T-helper 17 cell (primary cell): ENCODE measurements at places on chromosomes 5 and 9.

- DNase-seq: no peak
These were observed 170.5 kb downstream of the COL23A1 start for GRCh38 chr5:178419651-178420050.

DNA sequence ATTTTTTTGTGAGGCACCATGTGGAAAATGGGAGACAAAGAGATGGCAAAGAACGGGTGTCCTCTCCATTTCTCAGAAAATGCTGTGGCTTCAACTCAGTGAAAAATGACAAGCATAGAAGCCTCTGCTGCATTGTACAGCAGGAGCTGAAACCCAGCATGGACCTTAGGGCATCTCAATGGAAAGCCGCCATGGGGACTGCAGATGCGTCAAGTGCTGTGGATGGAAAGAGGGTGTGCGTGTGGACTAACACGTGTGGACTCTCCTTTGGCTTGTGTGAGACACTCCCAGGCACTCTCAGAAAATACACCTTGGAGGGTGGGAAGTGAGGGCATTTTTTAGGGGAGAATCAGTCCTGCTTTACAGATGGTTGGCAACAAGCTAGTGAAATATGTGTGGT is 2.2 kb upstream of the GLRX start:
- no peak for DNase-seq

DNA sequence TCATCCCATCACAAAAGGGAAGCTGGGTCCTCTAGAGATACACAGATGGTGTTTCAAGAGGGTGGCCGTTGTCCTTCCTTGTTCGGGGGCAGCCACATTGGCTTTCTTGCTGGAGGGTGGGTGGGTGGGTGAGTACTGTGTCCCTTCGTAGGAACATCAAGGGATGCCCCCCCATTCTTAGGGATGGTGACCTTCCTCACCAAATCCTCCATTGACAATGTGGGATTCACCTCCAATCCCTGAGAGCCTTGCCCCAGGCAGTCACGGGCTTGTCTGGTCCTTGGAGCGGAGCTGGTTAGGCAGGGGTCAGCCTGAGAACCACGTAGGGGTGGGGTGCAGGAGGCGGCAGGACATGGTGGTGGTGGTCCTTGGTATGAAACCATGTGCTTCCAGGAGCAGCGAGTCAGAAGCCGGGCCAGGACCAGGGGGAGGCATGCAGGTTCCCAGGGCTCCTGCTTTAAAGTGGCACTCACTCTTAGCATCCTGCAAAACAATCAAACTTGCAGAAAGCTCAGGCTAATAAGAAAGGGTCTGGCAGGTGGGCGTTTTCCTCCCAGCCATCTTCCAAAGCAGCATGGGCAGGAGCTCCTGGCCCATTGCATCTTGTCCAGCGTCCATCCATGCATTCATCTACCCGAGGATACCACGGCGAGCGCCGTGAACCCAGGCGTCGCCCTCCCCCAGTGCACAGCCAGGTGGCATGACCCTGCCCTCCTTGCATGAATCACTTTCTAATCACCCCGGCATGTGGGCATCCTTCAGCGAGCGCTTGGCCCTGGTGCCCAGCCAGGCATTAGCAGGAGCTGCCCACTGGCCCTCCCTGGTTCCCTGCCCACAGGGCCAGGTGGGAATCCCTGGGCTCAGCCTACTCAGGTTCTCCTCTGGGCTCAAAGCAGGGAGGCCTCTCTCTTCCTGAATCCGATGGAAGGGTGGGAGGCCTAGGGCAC is 76.4 kb downstream of the NTNG2 start:
- no peak for DNase-seq

DNA sequence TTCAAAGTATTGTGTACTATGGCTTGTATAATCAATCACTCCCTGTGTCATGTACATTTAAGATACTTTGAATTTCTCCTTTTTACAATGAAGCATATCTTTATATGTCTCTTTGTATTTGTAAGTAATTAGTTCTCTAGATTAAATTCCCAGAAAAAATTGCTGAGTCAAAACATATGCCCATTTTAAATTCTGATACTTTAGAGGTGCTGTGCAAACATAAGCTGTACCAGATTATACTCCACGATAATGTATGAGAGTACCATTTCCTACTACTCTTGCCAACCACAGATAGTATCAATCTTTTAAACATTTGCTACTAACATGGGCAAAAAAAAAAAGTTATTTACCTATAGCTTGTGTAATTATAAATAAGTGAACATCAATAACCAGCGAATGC is 18.3 kb downstream of the DCAF10 start:
- no peak for DNase-seq

DNA sequence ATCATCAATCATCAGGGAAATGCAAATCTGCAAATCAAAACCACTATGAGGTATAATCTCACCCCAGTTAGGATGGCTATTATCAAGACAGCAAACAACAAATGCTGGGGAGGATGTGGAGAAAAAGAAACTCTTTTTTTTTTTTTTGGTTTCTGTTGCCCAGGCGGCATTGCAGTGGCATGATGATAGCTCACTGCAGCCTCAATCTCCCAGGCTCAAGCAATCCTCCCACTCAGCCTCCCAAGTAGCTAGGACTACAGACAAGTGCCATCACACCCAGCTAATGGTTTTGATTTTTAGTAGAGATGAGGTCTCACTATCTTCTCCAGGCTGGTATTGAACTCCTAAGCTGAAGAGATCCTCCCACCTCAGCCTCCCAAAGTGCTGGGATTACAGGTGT is 5.4 kb upstream of the CNTRL start:
- no peak for DNase-seq

DNA sequence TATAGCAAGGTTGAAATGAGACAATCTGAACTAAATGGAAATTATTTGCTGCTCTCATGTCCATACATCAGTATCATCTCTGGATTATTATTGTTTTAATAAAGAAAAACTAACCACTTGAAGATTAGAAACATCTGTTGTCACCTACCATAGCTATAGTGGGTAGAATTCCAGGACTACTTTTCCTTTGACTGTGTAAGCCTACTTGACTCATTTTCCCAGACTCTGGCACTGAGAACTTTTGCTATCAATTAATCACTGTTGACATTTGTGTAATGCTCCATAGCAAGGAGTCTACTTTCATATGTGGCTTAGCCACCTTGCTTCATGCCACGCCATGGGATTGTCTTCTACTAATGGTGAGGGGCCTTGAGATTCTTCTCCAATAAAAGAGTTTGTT is 59.9 kb upstream of the ARRDC3 start:
- no peak for DNase-seq

DNA sequence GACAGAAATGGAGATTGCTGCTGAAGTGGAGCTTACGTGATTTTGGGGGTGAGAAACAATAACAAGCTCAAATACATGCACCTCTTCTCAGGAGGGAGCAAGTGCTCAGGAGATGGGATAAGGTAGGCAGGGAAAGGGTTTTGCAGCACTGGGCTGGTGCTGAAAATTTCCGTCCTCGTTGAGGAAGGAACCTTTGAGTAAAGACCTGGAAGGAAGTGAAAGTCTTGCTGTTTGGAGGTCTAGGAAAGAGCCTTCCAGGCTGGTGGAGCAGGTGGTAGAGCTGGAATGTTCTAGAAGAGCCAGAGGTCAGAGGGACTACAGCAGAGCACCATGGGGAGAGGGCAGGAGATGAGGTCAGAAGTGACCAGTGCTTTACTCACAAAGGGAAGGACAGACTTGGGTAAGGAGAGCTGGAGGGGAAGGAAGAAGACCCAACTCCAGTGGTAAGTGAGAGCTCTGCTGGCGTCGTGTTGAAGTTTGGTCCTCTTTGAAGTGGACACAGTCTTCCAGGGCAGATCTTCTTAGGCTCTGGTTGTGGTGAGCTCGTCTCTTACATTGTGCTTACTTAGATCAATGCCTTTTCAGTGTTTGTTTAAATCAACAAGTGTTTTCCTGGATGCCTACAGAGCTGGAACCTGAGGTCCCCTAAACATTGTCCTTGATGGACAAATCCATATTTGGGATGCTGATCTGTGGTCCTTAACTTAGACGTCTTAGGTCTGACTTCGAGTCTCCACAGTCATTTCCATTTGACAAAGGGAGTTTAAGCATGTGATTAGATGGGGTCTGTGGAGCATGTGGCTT is 21.0 kb downstream of the ANKRD33B start:
- DNase-seq: no peak

- peak; percentile 89 for DNase-seq
These were observed 2.0 kb downstream of the ST8SIA4 start for GRCh38 chr5:100900796-100901781.

- DNase-seq: no peak
These were observed 118.0 kb downstream of the EGFLAM start for GRCh38 chr5:38376404-38376803.

- no peak for DNase-seq
These were observed 100.4 kb upstream of the TLE1 start for GRCh38 chr9:81789721-81790120.

DNA sequence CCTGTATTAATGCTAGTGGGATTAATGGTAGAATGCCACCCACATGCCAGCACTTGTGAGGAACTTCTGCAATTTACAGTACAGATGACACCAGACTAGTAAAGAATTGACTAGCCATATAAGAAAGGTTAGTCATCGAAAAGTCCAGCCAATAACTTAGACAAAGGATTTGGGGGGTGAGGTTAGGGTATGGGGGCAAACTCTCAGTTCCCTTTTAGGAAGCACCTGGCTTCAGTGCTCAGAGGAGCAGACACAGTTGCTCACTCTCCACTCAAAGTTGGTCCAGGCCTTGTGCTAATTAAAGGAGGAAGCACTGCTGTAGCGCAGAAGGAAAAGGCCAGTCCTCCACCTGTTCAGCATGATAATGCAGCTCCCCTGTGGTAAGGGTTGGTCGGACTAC is 25.2 kb downstream of the TGFBR1 start:
- DNase-seq: no peak

DNA sequence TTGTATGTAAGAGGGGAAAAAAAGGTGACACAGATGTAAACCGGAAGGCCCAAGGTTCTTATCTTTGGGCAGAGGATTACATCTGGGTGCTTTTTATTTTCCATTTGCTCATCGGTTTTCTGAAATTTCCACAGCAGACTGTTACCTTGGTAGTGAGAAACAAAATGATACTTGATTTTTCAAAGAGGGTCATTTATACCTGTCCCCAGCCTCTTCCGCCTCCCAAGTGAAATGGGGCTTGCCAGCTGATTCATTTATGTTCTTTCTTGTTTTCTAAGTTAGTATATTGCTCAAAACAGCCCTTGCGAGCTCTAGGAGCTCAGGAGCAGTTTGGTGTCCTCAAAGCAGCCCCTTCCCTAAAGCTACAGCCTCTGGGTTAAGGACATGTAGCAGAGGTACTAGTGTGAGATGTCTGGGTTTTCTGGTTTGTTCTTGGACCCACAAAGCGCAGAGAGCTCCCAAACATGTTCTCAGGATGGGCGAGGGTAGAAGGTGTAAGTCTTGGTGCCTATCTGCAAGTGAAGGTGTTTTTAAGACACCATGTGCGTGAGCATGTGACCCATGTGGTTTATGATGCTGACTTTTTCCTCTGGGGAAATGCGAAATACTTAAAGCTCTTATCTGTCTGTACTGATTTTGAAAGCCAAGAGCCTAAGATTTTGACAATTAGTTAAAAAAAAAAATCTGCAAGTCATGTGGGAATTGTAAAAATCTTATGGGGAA is 38.3 kb downstream of the DAPK1 start:
- DNase-seq: no peak

DNA sequence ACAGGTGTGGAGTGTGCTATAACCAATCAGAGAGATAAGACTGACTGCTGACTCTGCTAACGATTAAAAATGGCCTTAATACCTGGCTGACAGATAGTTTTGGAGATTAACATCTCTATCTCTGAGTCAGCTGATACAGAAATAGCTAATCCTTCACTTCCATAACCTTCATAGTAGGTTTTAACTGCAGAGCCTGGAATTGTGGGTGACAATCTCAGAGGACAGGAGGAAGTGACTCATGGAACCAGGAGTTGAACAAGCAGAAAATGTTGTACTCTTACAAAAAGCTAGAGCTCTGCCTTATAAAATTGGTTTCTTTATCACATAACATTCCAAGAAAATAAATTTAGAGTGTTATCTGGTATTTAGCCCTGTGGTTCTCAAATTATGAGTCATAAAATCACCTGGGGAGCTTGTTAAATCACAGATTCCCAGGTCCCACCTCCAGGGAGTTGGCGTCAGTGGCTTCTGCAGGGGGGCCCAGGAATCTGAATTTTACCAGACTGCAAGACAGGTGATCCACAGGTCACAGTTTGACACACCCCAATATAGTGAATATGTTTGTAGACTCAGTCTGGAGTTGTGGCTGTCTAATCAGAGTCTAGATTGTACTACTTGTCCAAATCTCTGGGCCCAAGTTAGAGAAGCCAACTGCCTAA is 44.4 kb upstream of the AFAP1L1 start:
- DNase-seq: no peak

- DNase-seq: no peak
These were observed 27.0 kb upstream of the C9orf72 start for GRCh38 chr9:27600256-27600655.

GRCh38 chr9:130444565-130445221 is at the start of gene ASS1:
TSS of gene ASS1 (plus strand) at chr9:130444961. CDS start at chr9:130452229, 7,268 bp downstream.
- DNase-seq: no peak

- no peak for DNase-seq
These were observed 8.7 kb upstream of the GDA start for GRCh38 chr9:72140586-72140985.

DNA sequence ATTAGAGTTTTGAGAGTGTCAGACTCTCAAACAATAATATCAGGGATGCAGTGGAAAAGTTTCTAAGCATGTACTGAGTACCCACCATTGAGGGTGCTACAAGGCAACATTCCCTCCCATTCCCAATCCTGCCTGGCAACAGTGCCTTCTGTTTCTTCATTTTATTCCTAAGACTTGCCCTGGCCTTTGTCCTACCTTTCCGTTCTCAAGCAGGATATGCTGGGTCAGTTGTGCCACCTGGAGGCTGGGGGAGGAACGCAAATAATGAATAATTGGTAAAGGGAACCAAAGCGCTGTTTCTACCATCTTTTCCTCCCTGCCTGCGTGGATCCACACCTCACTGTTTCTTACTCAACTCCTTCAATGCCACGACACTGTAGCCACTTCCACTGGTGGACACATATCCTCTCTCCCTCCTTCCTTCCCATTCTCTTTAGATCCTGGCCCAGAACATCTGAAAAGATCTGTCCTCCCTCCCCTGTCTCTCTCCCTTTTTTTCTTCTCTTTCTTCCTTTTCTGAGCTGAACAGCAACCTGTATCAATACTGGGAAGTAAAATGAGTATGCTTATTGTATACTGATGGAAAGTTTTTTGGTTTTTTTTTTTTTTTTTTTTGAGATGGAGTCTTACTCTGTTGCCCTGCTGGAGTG is 149.5 kb downstream of the C9orf152 start:
- DNase-seq: peak; percentile 15

DNA sequence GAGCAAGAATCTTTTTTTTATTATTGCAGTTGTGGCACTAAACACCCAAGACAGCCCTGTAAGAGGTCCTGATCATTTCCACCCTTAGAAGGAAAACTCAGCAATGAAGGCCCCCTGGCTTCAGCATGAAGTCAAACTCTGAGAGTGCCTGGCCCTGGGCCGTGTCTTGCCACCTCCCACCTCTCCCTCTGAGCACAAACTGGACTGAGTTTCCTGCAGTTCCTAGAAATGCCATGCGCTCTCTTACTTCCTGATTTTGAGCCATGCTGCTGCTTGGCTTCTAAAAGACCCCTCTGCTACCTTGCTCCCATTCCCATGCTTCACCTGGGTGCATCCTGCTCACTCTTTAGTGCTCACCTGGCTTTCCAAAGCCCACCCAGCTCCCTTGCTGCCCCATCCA is 140.4 kb upstream of the KLF9 start:
- DNase-seq: no peak
